ENCODE measurements at places on chromosomes 2 and 18.

GRCh38 chr18:57073501-57074187 lies 73.2 kb upstream of the BOD1L2 start:
- no peak for DNase-seq

DNA sequence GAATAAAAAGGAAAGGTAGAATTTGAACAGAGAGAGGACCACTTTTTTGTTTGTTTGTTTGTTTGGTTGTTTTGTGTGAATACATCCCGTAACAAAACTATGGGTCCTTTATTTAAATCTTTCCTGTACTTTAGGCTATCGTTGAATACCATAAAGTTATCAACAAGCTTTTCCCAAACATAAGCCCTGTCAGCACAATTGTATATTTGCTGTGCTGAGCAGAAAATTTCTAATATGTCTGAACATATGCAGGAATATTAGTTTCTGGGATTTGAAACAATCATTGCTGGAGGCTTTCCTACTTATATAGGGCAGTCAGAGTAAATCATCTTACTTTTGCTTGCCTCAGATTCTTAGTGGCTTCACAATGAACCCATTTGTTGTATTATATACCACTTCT lies 536.4 kb downstream of the CNTNAP5 start:
- no peak for DNase-seq

- DNase-seq: no peak
These were observed 57.9 kb upstream of the MSH2 start for GRCh38 chr2:47344890-47345589.

DNA sequence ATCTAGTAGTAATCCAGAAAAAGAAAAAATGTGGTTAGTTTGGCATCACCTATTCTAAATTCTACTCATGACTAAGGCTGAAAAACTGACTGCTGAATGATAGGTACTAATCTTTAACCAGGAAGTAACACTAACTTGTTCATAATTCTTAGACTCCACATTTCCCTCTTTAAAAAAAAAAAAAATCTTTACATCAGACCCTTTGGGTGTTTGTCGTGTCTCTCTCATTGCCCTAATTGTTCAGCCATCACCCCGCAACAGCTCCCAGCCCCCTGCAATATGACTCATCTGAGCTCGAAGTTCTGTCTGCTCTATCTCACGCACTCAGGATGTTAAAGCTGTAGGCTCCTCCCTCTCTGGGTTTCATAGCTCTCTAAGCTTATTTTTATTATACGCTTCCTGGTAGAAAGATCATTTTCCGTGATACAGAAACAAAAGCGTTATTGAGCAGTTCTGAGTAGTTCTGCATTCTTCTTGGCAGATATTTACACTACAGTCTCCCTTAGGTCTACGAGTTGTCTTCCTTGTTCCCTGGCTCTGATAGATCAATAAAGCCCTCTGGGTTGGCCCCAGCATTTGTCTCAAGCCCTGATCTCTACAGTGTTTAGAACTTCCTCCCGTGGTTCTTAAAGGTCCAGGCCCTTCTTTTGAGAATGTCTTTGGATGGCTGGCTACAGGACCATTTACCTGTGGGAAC lies 95.6 kb downstream of the TNFRSF11A start:
- peak; percentile 62 for DNase-seq

- DNase-seq: no peak
These were observed 108.4 kb upstream of the BZW1 start for GRCh38 chr2:200703127-200703925.

DNA sequence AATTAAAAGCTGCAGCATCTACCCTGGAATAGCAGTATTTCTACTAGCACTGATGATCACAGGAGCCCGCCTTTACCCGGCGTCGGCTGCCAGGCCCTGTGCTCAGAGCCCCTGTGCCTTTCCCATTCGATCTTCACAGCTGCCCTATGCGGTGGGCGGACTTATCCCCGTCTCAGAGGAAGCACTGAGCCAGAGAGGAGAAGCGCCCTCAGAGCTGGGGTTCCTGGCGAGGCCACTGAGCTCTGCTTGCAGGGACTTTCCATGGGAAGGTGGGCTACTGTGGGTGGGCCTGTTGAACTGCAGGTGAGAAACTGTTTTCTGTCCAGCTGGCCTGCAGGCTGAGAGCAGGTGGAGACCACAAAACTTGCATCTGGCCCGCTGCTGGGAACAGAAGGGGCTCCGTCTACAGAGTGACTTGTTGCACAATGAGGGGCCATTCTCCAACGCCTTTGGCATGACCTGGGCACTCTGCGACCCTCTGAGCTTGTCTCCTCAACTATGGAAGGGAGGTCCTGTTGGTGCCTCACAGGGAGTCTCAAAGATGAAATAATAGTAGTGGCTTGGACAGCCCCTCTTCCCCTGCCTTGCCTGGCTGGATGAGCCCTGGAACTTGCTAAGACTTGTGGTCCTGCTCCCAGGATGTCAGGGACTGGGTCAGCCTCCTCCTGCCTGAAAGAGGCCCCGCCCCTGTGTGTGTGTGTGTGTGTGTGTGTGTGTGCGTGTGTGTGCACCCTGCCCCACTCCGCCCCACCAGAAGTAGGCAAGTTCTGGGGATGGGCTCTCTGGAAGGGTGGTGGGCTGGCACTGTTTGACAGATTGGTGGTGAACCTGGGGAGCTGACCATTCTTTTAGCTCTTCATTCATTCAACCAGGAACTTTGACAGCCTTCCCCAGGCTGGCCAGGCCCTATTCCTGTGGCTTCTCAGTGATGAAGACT lies 32.7 kb downstream of the GLI2 start:
- DNase-seq: no peak

GRCh38 chr18:48548011-48548771 lies 9.4 kb downstream of the CTIF start:
- no peak for DNase-seq

DNA sequence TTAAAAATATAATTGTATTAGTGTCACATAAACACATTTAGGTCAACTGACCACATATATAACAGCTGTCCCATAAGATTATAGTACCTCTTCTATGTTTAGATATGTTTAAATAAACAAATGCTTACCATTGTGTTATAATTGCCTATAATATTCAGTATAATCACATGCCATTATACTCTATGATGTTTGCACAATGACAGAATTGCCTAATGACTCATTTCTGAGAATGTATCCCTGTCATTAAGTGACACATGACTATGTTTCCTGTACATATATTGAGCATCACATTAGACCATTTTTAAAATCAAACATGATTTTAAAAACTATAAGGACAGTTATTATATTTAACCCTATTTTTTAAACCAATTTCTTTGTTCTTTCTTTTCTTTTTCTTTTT lies 89.8 kb downstream of the HS6ST1 start:
- DNase-seq: no peak

DNA sequence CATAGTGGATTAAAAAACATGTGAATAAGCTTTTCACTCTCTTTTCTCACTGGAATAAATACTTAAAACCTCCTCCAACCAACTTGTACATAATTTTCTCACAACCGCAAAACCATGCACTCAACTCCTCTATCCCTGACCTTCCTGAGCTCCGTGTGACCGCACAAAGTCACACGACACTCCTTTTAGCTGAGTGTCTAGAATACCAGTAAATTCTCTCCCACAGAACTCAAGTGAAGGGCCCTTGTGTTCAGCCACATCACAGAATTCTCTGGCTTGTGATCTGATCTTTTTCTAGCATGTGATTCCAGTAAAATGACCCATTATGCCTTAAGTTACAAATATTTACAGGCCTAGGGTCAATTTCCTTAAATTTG lies 91.2 kb upstream of the ARL4C start:
- no peak for DNase-seq

GRCh38 chr2:42850016-42850805 lies 57.8 kb upstream of the HAAO start:
- no peak for DNase-seq

GRCh38 chr2:111896576-111896975 lies 1.8 kb upstream of the MERTK start:
- DNase-seq: no peak

DNA sequence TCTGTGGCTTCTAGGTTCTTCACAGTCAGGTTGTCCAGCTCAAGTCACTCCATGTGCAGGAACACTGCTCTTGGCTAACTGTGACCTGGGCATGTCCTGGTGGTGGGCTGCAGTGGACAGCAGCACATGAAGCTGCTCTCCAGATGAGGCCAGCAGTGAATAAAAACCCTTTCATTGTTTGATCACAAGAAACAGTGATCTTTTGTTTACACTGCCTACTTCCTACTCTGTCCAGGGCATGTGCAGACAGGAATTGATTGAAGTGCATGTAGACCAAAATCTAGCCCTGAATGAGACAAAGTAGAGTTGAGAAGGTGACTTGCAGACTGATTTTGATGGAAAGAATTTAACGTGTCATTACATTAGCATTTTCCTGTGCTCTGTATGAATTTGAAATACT lies 34.9 kb downstream of the BCL2L11 start:
- DNase-seq: no peak

- no peak for DNase-seq
These were observed 12.8 kb upstream of the SFTPB start for GRCh38 chr2:85680707-85681371.

GRCh38 chr2:6254441-6254840 lies 562.3 kb downstream of the SOX11 start:
- DNase-seq: no peak

GRCh38 chr2:3025261-3025660 lies 352.4 kb downstream of the EIPR1 start:
- DNase-seq: no peak

GRCh38 chr2:71069376-71069775 lies 928 bp downstream of the NAGK start:
- no peak for DNase-seq

DNA sequence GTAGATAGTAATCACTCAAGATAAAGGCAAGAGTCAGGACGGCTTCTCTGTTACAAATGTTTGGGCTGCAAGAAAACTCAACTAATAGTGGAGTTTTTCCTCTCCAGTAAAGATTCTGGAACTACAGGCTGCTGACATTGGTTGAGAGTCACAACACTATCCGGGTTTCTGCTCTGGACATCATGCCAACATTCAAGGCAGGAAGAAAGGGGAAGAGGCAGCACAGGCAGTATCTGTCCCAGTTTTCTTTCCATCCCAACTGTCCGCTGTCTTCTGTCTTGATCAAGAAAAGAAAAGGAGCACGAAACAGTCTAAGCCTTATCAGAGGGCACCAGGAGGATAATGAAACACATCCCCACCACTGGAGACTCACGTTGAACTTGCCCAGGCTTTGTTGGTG lies 132.1 kb downstream of the MAIP1 start:
- DNase-seq: no peak

- no peak for DNase-seq
These were observed 114.8 kb upstream of the SLC38A11 start for GRCh38 chr2:165070076-165070475.

DNA sequence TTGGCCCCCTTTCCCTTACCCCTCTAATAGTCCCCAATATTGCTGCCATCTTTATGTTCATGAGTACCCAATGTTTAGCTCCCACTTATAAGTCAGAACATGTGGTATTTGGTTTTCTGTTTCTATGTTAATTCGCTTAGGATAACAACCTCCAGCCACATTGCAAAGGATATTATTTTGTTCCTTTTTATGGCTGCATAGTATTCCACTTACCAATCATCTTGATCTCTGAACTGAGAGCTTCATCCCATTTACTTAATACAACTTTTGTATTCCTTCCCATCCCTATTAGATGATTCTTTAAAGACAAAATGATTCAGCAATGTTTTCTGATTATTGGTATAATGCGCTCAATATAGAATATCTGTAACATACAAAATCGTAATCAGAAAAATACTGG lies 36.7 kb downstream of the ARL5A start:
- no peak for DNase-seq

GRCh38 chr2:73212448-73213176 lies 1.4 kb upstream of the SMYD5 start:
- DNase-seq: peak; percentile 45

- DNase-seq: no peak
These were observed 4.0 kb downstream of the KIF1A start for GRCh38 chr2:240815761-240816583.

DNA sequence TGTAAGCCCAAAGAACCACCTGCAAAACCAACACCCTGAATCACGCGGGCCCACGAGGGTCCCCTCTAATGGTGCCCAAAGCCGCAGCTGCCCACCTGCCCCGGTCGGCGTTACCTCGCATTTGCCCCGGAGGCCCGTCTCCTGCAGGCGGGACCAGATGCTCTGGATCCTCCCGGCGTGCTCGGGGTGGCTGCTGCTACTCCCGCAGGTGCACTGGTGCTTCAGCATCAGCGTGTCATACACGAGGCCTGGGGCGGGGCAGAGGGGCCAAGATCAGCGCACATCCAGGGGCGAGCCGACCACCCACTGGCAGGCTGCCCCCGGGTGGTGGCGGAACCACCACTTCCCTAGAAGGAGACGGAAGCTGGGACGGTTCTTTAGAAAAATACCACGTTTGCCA lies 260.1 kb downstream of the TWIST2 start:
- no peak for DNase-seq

DNA sequence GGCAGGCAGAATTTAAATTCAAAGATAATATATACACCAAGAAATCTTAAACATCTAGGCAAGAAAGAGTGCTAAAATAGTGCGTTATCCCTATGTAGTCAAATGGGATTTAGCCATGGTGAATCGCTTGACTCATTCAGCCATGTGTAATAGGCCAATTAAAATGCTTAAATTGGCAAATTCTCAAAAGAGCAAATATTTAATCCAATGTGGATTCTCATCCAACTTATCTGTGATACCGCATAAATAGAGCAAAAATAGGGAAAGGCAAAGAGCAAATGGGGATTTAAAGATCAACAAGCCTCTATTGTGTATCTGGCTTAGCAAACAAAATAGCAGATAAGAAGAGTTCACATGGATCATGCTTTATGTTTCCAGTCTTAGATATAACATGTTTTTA lies 123.2 kb upstream of the RPRM start:
- no peak for DNase-seq

GRCh38 chr18:40120796-40121391 lies 1834.1 kb upstream of the PIK3C3 start:
- DNase-seq: no peak

DNA sequence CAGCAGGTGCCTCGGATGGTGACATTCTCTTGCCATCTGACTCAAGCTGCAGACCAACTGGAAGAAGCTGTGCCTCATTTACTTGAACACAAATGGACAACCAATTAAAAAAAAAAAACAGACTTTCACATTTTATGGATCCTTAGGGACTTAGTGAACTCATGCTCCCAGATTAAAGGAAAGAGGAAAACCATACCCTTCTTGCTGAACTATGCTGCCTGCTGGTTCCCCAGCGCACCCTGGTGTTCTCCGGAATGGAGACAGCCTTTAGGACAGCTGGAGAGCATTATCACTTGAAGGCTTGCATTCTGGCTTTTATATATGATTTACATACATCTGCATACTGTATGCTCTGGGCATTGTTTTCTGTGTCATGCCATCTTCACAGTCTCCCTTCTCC lies 370.7 kb downstream of the SLC4A3 start:
- DNase-seq: no peak

DNA sequence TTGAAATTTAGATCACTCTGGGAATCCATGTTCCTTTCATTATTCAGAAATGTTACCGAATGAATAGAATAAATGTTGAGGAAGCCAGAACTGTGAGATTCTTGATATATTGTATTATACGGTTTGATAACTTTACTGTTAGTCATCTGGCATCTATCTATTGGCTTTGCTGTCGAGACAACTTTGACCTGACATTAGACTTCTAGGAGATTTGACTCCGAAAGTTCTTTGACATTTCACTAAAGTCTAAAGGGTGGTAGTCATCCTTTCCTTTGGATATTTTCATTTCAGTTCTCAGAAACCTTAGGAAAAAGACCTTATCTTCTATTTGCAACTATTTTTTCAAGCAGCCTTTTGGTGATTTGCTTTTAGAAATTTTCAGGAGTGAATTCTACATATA lies 1.9 kb downstream of the BMPR2 start:
- DNase-seq: no peak

Measured in stimulated activated CD4-positive, alpha-beta T cell treated with anti-CD3 and anti-CD28 coated beads, Interleukin-12 subunit alpha, Interleukin-12 subunit beta, amount 100 ng/mL, for 24 hours (primary cell).